ENCODE measurements at places on chromosomes 2 and 18.

DNA sequence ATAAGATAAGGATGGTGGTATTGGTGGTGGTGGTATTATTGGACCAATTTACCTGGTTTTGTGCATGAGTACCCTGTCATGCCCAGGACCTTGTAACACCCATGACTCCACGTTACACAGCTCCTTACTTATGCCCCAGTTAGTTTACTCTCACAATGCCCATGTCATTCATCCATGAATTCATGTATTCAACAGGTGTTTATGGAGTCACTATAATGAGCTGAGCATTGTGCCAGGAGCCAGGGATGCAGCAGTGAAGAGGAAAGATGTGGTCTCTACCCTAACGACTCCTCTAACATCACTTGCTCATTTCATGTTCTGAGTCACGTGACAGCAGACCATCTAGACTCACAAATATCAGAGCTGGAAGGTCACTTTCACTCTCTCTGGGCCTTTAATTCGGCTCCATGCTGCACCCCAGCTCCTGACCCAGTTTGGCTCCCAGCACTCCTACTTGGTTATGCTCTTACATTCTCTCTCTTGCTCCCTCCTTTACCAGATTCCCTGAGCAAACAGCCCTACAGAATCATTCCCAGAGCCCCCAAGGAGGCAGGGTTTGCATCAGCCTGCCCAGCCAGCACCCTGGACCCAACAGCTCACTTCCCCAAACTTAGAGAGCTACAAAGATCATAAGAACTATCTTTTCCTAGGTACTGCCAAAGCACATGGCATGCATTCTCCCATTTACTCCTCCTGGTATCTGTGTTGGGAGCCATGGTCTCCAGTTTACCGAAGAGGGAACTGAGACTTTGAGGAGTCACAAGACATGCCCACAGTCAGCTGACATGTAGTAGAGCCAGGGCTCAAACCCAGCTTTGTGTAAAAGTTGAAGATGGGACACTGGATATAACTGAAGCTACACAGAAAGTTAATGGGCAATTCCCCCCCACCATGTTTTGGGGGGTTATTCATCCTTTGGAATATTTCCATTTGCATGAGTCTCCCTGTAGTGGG, 449.9 kb downstream of the LRATD1 start:
- DNase-seq = no peak

DNA sequence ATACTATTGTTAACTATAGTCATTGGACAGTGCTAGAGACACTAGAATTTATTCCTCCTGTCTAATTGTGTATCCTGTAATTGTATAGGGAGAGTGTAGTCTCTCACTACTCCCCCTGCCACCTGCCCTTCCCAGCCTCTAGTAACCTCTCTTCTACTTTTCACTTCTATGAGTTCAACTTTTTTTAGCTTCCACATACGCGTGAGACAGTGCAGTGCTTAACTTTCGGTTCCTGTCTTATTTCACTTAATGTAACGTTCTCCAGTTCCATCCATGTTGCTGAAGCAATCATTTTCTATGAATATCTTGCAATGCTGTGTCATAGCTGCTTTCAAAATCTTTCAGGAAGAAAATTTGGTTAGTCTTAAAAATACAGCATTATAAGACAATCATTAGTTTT, 22.8 kb upstream of the RUFY4 start:
- peak; percentile 15 for DNase-seq

- DNase-seq = no peak
These were observed 4.9 kb upstream of the SIX2 start for GRCh38 chr2:45014016-45014702.

- DNase-seq = no peak
These were observed 78.3 kb downstream of the HDAC4 start for GRCh38 chr2:239322416-239323086.

GRCh38 chr18:13394801-13395200, 176.2 kb downstream of the LDLRAD4 start:
- no peak for DNase-seq

Measured in putamen (tissue), 1 donor.